ENCODE measurements at places on chromosomes 2 and 18.

DNA sequence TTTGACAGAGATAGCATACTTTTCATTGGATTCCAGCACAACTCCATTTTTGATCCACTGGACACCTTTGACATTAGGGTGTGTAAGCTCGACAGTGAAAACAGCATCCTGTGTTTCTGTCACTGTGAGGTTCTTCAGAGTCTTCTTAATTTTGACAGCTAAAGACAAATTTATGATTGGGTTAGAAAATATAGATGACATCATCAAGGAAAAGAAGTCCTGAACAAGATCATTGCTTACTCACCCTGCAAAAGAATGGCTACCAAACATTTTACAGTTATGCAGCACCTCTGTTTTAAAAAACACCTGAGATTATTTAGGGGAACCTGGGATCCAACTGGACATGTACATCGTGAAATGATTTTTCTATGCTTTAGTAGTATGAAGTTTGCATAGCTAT is 36.7 kb downstream of the TTN start:
- DNase-seq: no peak

GRCh38 chr2:222904557-222905258 is 43.9 kb downstream of the ACSL3 start:
- DNase-seq: no peak

DNA sequence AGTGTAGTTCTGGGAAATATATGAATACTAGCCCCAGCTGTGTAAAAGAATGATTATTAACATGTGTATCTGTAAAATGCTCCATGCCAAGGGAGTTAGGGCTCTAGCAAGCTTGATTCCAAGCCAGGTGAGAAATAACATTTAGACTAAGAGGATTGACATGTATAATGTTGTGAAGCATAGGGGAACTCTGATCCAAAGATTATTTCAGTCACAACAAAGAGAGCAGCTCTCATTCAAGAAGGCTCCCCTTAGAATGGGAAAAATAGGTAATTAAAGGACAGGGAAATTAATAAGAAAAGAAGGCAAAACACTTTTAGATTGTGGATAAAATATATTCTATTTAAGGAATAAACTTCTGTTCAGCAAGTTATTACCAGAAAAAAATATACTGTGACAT is 347.3 kb upstream of the CDH7 start:
- DNase-seq: no peak

GRCh38 chr18:55385770-55386169 is 202.2 kb downstream of the TCF4 start:
- DNase-seq: no peak

- DNase-seq: peak; percentile 10
Observed at GRCh38 chr2:218166791-218167190, at the start of gene CXCR1. CXCR1 (minus strand) TSS chr2:218166962; CDS start chr2:218165211, 1,751 bp downstream.

DNA sequence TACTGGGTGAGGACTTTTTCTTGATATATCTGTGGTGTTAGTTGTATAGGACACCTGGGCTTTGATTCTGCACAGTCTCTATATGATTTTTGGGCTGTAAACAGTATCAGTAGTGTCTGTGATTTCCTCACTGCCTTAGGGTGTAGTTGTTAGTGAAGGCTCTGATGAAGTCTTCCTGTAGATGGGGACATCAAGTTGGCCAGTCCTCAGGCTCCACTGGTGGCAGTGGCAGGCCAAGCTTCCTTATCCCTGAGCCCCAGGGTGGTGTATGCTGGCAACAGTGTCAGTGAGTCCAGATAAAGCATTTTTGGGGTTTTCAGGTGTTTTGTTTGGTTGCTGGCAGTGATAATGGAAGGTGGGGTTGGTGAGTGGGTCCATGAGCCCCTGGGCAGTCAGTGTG is 961.4 kb downstream of the DSC3 start:
- DNase-seq: no peak

- DNase-seq: no peak
Observed at GRCh38 chr2:36409935-36410334, 54.4 kb downstream of the CRIM1 start.

- no peak for DNase-seq
Observed at GRCh38 chr2:9269295-9269694, 62.7 kb downstream of the ASAP2 start.

DNA sequence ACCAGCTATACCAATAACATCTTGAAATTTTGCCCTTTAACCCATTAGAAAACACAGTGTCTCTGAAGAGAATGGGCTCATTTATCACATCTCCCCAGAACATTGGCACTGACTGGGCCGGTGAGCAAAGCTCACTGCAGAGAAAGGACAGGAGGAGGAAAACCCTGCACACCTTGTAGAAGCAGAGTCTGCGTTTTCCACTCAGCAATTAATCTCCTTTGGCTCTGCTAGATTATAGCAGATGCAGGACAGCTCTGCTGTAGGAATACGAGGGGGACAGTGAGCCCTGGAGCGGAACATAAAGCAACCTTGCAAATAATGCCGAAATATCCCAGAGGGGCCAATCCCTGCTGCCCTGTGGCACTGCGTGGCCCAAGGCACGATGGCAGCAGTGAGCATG is 113.9 kb downstream of the TSN start:
- DNase-seq: no peak

GRCh38 chr2:222745836-222746559 is 74.5 kb downstream of the MOGAT1 start:
- DNase-seq: no peak

GRCh38 chr2:117956036-117956796 is 57.7 kb downstream of the CCDC93 start:
- no peak for DNase-seq

GRCh38 chr2:113058998-113059960 is at the start of gene IL36RN:
IL36RN (plus strand) TSS chr2:113059198; CDS start chr2:113059439, 241 bp downstream.
- no peak for DNase-seq

- DNase-seq: no peak
Observed at GRCh38 chr18:32530947-32531651, 60.4 kb upstream of the GAREM1 start.

GRCh38 chr18:36635414-36636096 is 193.2 kb downstream of the TPGS2 start:
- no peak for DNase-seq

GRCh38 chr2:191686729-191687128 is 8.8 kb downstream of the NABP1 start:
- no peak for DNase-seq

DNA sequence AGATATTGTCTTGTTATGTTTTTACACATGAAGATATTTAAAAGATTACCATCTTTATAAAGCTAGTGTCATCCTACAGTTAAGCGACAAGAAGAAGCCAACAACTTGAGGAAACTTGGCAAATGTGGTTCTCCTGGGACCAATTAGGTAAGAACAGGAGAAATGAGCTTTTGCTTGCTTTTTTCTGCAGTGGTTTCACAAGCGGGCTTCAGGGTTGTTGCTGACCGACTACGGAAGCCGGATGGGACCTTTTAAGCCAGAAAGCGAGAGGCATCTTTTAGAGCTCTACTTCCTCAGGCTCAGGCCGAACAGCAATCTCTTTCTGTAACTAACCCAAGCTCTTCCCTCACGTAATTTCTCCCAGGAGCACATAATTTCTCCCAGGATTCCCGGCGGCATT is 256.5 kb downstream of the CNTNAP5 start:
- no peak for DNase-seq
